HTR-8/SVneo (cell line): ENCODE measurements at places on chromosomes 13 and 19.

DNA sequence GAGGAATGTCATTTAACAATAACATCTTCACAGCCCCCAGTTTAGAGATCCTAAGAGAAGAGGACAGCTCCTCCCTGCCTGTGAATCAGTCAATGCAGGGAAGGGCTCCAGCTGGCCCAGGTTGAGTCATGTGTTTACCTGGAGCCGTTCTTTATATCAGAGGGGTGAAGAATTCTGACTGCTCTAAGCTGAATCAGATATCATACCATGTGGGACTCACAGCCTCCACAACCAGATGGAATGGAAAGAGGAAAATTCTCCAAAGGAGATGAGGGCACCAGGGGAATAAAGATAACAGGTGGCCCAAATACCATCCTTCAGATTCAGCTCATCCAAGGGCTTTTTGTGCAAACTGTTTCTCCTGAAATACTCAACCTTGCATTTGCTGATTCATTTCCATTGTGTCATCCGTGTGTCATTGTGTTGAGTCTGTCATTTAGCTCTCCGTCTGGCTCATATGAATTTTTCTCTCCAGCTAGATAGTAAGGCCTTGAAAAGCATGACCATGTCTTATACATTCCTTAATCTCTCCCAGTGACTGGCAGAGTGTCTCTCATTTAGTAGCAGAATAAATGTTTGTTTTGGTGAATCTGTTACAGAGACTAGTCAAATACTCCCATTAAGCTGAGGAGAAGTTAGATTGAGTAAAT is 217.9 kb downstream of the RFC3 start:
- no peak for DNase-seq

- no peak for DNase-seq
Observed at GRCh38 chr13:46659413-46660065, 106.6 kb downstream of the LRCH1 start.

DNA sequence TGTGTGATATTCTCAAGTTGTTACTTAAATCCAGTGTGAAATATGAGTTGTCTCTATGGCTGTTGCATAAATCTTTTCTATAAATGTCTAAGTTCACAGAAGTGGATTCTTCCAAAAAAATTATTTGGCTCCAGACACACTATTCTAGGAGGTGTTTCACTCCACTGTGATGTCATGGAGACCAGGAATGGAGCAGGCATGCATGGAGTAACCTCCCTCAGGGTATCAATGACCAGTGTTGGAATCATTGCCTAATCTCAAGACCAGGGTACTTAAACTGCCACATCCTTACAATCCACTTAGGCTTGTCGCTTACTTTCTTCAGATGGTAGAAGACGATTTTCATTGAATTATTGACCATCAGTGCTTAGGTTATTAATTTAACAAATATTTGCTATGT is 55.4 kb downstream of the LRRC63 start:
- no peak for DNase-seq

- no peak for DNase-seq
Observed at GRCh38 chr13:80161219-80161618, 179.7 kb downstream of the SPRY2 start.

DNA sequence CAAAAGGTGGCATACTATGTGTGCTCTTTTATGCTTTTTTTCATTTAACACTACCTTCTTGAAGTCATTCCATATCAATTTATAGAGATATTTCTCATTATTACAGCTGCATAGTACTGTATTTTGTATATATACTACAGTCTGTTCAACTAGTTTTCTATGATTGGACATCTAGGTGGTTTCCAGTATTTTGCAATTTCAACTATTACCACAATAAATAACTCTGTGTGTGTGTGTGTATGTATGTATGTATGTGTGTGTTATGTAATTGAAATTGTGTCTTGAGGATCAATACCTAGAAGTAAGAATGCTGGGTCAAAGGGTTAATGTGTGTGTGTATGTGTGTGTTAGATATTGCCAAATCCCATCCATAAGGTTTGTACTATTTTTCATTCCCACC is 7.0 kb downstream of the LPAR6 start:
- no peak for DNase-seq

GRCh38 chr19:12730064-12730463 is 4.4 kb downstream of the TRIR start:
- no peak for DNase-seq
